ENCODE measurements at places on chromosomes 16 and 17.

DNA sequence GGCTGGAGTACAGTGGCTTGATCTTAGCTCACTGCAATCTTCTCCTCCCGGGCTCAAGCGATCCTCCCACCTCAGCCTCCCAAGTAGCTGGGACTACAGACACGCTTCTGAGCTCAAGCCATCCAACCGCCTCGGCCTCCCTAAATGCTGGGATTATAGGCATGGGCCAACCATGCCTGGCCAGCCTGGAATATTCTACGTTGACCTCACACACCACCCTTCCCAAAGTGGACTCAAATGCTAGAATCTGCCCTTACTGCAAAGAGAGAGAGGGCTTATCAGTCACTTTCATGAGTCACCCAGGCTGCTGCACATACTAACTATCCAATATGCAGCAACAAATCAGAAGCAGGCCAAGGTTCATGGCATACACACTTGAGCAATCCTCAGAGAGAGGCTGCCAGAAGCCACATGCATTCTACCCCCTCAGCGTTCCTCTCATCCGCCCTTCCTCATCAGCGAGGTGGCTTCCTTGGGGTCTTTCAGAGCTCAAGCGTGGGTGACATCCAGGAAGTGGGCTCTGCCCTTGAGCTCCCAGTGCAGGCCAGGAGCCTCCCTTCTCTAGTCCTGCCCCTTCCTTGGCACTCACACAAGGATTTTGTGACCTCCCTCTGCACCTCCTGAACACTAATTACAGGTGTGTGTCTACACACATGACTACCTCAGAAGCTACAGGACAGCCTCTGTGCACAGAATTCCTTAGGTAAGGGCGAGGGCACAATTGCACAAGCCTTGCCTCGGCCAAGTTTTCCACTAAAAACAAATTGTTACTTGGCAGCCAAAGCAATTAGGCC, 24.8 kb upstream of the SIAH1 start:
- DNase-seq: no peak

DNA sequence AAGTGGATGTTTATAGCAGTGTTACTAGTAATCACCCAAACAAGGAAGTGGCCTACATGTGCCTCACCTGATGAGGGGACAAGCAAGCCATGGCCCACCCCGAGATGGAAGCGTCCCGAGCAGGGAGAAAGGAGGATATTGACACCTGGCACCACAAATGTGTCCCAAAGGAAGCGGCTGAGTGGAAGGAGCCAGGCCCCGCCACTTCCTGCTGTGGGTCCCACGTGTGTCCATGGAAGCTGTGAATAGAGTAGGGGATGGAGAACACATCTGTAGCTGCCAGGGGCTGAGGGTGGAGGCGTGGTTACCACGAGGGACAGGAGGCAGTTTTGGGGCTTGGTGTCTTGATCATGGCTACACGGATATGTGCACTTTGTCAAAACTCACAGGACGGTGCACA, 49.2 kb downstream of the KCNJ12 start:
- no peak for DNase-seq

- no peak for DNase-seq
These were observed 19.3 kb downstream of the CARHSP1 start for GRCh38 chr16:8849411-8850011.

DNA sequence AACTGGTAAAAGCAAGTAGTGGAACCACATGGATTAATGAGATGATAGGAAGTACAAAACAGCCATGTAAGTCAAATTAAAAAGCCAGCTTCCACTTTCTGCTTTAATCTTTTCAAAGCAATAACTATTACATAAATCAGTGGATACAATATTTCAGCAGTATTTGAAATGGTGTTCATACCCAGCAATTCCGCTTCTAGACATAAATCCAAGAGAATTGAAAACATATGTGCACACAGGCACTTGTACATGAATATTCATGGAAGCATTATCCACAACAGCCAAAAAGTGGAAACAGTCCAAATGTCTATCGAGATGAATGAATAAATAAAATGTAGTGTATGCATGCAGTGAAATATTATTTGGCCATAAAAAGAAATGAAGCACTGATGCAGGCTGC, 27.4 kb downstream of the SLFN12L start:
- no peak for DNase-seq

- no peak for DNase-seq
These were observed 227.5 kb downstream of the SPECC1 start for GRCh38 chr17:20236578-20237227.

DNA sequence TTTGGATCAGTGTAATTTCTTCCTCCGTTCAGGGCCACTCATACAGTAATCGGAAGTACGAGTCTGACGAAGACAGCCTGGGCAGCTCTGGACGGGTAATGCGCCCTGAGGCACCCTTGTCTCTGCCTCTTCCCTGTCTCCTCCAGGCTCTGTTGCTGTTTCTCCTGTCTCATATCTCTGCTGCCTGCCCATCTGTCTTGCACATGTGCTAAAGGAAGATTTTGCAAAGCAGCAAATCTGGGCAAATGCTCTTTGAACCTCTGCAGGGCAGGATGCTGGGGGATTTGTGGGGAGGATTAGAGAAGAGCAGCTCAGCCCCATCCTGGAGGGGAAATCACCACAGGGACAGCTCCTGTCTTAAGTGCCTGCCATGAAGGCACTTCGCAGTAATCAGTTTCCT, 32.4 kb upstream of the POLR3E start:
- no peak for DNase-seq

DNA sequence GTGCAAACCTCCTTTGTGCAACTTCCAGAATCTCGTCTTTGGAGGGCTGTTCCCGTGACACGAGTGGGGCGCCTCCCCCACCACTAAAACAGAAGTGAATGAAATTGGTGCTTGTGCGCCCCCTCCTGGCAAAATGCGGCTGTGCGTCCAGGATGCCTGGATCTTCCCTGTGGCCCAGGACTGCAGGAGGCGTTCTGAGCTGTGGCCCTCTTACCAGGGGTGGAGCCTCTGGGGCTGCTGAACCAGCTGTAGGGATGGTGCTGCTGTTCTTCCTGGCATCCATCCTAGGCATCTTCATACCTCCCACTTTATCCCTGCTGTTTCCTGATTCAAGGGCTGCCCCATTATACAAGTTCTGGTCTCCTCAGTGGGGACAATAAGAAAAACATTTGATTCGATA, 18.5 kb upstream of the NAGLU start:
- peak; percentile 82 for DNase-seq

- DNase-seq: no peak
These were observed 5.6 kb downstream of the NT5C start for GRCh38 chr17:75125984-75126383.

DNA sequence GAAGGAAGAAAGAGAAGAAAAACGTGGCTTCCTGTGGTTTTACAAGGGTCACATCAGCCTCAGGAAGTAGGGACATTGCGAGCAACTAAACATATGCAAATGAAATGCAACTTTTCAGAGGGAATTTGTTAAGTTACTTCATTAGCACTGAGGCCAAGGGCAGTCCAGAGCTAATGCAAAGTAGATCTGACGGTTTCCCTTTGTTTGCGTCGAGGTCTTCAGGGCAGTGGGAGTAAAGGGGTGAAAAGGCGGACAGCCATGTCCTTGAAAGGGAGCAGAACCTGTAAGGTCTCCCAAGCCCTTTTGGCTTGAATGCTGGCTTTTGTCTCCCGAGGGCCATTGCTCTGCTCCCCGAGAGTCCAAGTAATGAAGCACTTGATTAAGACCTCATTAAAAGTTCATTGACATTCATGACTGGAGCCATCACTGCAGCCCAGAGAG, 85.0 kb downstream of the PMP22 start:
- no peak for DNase-seq

GRCh38 chr17:50533720-50534148, 1.2 kb downstream of the EPN3 start:
- DNase-seq: no peak

DNA sequence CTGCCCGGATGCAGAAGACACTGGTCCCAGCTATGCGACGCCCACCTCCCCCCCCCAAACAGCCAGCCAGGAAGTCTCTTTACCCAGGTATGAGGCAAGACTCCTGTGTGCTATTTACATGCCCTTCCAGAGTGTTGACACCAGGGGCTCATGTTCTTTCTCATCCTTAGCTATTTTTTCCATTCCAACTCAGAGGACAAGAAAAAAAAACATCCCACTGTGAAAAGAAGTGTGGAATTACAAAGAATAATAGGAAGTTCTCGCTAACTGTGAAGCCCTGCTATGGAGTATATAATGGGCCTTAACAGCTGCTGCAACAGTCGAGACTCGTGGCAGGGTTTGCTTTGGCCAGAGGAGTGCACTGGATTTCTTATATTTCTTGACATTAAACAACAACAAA, 584.9 kb downstream of the CDH13 start:
- no peak for DNase-seq

- DNase-seq: no peak
These were observed 40.1 kb downstream of the BCL7C start for GRCh38 chr16:30853758-30854157.

DNA sequence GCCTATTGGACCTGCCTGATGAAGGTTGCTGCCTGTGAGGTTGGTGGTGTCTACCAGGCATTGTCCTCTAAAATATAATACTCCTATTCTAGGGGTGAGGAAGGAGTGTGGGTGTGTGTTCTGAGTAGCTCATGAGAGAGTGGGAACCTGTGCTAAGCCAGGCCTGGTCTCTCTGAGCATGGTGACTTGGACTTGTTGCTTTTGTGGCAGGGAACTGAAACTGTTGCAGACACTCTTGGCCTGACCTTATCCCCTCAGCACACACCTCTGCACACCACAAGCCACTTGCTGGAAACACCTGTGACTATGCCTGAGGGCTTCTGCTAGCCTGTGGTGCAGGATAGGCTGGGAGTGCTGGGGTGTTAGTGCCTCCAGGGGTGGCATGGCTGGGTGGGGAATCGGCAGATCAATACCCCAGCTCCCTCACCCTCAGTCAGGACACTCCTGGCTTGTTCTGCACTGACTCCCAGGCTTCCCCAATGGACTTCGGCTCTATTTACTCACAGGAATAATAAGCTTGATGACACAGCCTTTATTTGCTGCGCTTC, 29.9 kb downstream of the PLCG2 start:
- peak; percentile 93 for DNase-seq

- DNase-seq: no peak
These were observed 87.9 kb upstream of the TOB1 start for GRCh38 chr17:50953831-50954601.

DNA sequence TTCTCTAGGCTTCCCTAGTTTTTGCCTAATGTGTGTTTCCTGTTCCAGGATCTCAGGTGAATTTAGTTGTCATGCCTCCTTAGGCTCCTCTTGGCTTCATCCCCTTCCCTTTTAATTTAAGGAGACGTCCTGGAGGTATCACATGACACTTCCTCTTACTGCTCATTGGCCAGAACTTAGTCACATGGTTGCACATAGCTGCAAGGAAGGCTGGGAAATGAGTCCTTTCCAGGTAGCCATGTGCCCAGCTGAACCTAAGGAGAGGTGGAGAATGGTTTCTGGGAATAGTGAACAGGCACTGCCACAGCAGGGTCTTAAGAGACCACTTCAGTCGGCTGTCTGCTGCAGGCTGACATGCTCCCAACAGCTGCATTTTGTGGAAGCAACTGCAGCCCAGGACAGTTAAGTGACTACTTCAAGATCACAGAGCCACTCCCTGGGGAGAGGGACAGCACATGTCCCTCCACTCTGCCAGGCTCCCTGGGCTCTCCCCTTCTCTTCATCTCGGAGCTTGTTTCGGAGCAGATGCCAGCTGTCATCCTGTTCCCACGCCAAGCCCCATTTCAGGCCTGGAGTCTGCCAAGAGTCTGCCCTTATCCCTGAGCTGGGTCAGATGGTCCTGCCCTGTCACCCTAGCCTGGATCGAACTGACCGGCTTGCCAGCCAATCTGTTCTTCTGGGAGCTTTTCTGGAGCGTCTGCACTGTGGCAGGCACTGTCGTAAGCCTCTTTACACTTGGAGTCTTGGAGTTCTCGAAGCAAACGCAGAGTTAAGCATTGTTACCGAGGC, 81.4 kb upstream of the FOXF1 start:
- DNase-seq: no peak

DNA sequence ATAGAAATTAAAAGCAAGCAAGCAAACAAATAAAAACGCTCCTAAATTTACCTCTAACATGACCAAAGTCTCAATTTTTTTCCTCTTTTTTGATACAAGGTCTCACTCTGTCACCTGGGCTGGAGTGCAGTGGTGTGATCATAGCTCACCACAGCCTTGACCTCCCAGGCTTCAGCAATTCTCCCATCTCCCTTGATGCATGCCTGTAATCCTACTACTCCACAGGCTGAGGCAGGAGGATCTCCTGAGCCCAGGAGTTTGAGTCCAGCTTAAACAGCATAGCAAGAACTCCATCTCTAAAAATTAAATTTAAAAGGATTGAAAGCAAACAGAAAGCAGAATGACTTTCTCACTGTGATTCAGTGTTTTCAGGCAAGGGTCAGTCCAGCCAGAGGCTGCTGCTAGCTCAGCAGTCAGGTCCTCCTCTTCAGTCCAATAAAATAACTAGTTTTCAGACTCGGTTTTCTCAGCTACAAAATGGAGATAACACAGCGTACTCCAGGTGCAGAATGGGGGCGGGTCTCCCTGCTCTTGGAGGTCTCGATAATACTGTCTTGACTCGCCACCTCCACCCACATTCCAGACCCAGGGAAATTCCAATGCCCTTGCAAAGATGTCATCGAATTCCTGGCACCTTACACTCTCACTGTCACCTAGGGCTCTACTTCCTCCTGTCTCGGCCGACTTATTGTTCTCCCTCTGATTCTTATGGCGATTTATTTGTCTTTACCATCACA, 20.7 kb upstream of the MRTFB start:
- DNase-seq: no peak

GRCh38 chr17:20116683-20117309, 107.6 kb downstream of the SPECC1 start:
- DNase-seq: peak; percentile 54

DNA sequence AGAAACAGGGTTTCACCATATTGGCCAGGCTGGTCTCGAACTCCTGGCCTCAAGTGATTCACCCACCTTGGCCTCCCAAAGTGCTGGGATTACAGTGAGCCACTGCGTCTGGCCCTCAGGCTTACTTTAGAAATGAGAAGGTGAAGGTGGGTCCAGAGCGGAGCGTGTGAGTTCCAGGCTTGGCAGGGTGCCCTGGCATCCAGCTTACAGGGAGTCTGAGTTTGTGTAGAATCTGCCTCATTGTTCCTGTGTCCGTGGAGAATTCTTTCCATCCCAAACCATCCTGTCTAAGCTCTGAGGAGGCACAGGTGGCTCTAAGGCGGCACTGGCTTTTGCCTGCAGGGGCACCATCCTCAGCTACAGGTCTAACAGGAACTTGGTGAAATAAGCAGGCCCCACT, 50.6 kb downstream of the RAB11FIP3 start:
- no peak for DNase-seq

GRCh38 chr16:2514333-2515179, 804 bp downstream of the ATP6V0C start:
- no peak for DNase-seq

GRCh38 chr16:88536971-88537751, 33.0 kb upstream of the ZC3H18 start:
- no peak for DNase-seq

All from NAMALWA (cell line).